Right atrium auricular region (tissue), 2 donors: ENCODE measurements at places on chromosomes 6 and 20. TPM values are rescaled to one million over a fixed set of nuclear protein-coding genes. Genes with fewer than 3 reads are reported as not detected.

The CAGE1 gene
- not detected for total RNA-seq

The HLA-DQB2 gene
- not detected for total RNA-seq

The MAP1LC3A gene
- 111 TPM for total RNA-seq

GRCh38 chr6:885051-885590 is 192.2 kb upstream of the EXOC2 start:
- DNase-seq = no peak

DNA sequence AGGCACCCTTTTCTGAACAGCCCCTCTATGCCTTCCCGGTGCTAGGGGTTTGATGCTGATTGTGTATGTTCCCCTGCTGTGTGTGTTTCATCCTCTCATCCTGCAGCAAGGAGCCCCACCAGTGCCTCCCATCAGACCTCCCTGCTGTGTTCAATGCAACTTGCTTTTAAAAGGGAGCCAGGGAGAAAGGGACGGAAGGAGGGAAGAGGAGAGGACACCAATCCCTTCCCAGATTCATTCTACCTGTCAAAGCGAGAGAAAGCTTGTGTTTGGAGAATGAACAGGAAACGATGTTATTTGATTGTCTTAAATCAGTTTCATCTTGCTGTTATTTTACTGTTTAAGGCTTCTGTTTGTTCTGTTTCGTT is 259.2 kb downstream of the ADGB start:
- no peak for DNase-seq

DNA sequence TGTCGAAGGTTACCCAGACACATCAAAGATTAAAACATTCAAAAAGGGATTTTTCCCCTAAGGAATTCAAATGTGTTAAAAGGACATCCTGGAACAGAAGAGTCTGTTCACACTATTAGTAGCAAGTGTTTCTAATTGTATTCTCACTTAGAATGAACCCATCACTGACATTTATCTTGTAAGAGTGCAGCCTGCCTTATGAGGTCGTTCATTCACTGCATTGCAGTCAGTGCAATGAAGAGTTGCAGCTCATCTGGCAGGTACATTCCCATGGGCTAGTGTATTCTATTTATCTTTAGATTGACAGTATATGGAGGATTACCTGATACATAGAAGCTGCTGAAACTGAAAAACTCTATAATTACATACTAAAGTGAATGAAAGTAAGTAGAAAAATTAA is 36.5 kb downstream of the PHACTR1 start:
- no peak for DNase-seq

DNA sequence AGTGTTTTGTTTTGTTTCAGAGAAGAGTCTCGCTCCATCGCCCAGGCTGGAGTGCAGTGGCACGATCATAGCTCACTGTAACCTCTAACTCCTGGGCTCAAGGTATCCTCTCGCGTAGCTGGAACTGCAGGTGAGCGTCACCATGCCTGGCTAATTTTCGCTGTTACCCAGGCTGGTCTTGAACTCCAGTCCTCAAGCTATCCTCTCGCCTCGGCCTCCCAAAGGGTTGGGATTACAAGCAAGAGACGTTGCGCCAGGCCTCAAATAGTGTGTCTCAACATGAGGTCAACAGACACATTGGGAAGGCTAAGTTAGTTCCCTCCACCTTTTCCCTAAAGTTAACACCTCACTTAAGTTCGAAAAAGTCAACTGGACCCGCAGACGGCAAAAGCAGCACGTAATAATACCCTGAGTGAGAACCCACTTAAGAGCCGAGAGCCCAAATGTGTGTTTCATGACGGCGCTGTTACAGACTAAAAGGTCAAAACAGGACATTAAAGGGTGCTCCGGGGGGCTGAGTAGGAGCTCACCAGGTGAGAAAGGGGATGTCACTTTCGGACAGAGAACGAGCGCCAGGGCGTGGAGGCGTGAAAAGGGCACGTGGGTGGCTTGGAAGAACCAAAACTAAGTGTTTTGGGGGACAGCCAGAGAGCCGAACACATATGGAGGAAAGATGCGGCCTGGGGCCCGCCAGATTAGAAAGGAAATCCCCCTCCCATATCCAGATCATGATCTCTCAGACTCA is 499 bp downstream of the TTI1 start:
- no peak for DNase-seq

DNA sequence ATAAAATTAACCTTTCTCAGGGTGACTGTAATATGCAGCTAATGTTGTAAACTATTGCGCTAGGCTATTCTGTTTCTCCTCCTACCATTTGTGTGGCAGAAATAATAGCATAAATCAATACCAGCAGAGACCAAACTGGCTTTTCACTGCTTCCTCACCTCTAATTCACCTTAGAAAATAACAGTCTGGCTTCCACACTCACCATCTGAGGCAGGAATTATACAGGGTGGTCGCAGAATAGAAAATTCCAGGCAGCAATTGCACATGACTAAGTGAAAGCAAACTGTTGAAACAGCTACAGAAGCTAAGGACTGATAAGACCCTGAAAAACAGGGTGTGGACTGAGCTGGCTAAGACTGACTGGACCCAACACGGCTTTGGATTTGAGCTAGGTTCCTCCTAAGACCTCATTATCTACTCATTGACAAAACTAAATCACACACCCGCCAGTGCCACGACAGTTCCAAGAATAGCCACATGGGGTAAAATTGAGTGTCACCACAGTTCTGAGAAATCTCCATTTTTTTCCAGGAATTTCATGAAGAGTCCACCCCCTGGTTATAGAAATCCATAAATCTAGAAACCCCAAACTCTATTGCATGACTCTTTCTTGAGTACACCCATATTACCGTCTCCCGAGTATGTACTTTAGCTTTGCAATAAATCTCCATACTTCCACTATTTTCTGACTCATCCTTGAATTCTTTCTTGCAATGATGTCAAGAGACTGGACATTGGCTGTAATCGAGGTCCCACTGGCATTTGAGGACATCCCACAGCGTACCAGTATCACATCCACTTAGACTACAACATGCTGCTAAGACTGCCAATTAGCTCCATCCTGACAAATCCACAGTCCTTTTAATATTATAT is 60.9 kb upstream of the KCNQ5 start:
- DNase-seq = no peak

DNA sequence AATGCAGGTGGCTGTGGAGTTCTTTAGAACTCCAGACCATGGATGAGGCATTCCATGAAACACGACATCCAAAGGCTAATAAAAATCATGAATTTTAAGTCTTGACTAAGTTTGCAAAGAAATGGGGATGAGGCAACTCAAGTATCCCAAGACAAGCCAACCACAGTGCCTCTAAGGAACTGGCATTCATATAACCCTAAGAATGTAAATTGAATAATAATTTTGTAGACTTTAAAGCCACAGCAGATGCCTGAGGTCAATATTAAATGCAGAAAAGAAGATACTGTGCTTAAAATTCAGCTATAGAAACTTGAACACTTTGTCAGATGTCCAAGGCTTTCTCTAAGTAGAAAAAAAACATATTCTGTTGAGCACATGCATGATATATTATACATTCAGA is 54.5 kb downstream of the TFAP2B start:
- no peak for DNase-seq

- DNase-seq = no peak
These were observed 33.1 kb upstream of the RNF8 start for GRCh38 chr6:37320646-37321045.

DNA sequence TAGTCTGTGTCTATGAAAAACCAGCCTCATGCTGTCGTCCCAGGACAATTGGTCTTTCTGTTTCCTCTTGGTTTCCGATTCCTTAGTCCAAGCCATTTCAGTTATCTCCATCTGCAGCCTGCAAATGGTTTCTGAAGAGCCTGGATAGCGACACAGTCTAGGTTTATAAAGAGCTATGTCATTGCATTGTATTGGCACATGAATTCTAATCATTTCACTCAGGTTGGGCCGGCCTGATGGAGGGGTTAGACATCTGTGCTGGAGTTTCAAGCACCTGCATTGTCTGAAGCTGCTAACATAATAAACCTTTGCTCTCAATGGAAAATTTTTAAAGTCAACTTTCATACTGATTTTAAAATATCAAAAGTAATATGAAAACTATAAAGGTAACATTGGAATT is 232.6 kb upstream of the MAP3K7 start:
- no peak for DNase-seq

DNA sequence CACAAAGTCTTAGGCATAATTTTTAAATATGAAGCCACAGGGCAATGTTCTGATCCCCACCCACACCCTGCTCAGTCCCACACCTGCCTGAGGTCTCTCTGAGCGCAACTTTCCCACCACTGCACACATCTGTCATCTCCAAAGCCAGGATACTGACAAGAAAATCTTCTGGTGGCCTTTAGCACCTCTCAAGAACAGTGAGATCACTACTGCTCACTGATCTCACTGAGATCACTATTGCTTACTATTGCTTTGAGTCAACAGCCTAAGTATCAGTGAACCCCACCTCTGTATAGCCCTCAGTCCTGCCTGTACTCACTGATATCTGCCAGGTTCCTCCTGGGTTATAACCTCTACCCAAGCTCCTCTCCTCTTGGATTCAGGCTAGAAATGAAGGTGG is 6.4 kb downstream of the TNFRSF21 start:
- DNase-seq = no peak

- DNase-seq = no peak
These were observed 169.3 kb downstream of the ANKRD60 start for GRCh38 chr20:58059260-58059544.

DNA sequence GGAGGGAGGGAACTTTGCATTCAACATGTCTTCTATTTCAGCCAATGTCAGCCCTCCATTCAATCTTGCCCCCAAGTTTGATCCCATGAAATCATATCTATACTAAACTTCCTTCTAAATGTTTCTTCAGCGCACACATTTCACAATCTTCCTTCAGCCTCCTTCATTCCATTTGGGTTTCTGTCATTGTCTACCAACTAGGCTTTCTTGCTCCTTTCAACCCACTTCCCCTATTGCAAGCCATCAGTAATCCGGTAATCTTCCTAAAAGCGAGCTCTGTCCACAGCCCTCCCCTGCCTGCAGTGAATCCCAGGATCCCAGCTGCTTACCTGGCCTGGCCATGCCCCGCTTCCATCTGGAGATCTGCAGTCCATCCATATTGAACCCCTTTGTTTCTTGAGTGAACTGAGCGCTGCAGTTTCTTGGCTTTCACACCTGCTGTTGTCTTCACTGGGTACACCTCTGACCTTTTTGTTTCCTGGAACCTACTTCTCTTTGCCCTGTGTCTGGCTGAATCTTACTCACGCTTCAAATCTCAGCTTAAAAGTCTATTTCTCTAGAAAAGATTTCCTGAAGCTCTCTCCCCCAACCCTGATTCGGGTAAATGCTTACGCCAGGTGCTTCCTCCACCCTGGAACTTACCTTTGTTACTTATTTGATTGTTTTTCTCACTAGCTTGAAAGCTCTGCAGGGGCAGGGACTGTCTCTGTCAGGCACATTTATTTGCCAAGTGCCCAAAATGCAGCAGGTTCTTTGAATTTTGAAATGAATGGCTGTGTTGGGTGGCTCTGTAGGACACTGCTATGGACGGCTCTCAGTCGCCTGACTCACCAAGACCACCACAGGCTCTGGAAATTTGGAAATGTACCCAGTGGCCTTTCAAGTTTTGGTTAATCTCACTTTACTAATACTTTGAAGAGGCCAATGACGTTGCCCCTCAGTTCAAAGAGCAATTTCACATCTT is 50.3 kb downstream of the ADTRP start:
- no peak for DNase-seq

GRCh38 chr6:119077643-119078375 is 655 bp downstream of the FAM184A start:
- DNase-seq = peak; percentile 64

- DNase-seq = no peak
These were observed 540.9 kb downstream of the EPM2A start for GRCh38 chr6:145194389-145194788.

GRCh38 chr6:18053078-18053477 is 65.6 kb upstream of the KIF13A start:
- no peak for DNase-seq

GRCh38 chr6:165594584-165595333 is 68.3 kb downstream of the PDE10A start:
- no peak for DNase-seq

DNA sequence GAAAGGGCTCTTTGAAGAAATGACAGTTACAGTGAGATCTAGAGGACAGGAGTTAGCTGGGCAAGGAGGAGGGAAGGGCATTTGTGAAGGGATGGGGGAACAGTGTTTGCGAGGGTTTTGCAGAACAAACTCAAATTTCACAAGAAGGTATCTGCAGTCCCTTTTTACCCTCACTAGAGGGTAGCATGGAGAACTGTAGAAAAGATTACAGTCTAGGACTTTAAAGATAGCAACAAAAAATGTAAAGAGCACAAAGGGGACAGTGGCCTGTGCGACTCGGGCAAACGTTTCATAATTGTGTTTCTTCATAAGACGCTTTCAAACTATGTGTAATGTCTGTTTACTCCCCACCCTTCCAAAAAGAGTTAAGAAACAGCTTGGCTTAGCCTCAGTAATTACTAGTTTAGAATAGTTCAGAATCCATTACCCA is 21.2 kb upstream of the ASXL1 start:
- DNase-seq = no peak

DNA sequence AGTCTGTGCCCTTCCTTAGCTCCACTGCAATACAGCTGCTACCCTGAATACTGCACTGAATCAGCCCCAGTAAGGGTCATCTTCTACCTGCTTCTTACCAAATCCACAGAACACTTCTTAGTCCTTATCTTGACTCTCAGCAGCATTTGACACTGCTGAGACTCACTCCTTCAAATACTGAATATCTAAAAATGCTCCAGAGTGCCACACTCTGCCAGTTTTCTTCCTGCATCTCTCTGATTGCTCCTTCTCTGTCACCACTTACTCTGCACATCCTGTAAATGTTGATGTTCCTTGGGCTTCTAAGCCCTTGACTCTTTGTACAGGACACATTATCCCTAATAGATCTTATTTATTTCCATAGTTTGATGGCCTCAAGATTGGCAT is 19.8 kb downstream of the MAN1A1 start:
- no peak for DNase-seq

DNA sequence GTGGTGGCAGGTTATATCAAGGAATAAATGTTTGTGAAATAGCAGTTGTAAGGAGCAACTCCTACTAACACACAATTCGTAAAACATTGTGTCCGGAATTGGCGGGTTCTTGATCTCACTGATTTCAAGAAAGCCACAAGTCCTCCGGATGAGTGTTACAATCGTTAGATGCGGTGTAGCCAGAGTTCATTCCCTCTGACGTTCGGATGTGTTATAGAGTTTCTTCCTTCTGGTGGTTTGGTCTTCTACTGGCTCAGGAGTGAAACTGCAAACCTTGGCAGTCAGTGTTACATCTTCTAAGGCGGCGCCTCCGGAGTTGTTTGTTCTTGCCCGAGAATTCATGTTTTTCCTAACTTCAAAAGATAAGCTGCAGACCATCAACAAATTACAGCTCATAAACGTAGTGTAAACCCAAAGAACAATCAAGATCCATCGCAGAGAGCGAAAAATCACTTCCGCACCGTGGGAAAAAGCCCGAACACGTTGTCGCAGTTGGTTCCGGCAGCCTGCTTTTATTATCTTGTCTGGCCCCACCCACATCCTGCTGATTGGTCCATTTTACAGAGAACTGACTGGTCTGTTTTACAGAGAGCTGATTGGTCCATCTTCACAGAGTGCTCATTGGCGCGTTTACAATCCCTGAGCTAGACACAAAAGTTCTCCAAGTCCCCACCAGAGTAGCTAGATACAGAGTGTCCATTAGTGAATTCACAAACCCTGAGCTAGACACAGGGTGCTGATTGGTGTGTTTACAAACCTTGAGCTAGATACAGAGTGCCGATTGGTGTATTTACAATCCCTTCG is 58.2 kb downstream of the TRIM27 start:
- DNase-seq = no peak

GRCh38 chr6:148743476-148743875 is 3.4 kb upstream of the UST start:
- DNase-seq = no peak
